Fibroblast of pulmonary artery (primary cell): ENCODE measurements at places on chromosomes 1 and 21.

GRCh38 chr1:186442651-186443375 is 18.1 kb downstream of the PDC start:
- DNase-seq, result peak; percentile 83

GRCh38 chr1:116433275-116434257 is 60.5 kb downstream of the ATP1A1 start:
- peak; percentile 21 for DNase-seq

GRCh38 chr1:180892272-180892671 is 20.4 kb upstream of the KIAA1614 start:
- DNase-seq, result no peak

- DNase-seq, result no peak
Observed at GRCh38 chr21:15279482-15279881, 214.7 kb upstream of the NRIP1 start.

GRCh38 chr1:193120604-193121166 is 1.1 kb upstream of the CDC73 start:
- no peak for DNase-seq

- peak; percentile 65 for DNase-seq
Observed at GRCh38 chr1:61358770-61359455, 276.6 kb downstream of the NFIA start.

DNA sequence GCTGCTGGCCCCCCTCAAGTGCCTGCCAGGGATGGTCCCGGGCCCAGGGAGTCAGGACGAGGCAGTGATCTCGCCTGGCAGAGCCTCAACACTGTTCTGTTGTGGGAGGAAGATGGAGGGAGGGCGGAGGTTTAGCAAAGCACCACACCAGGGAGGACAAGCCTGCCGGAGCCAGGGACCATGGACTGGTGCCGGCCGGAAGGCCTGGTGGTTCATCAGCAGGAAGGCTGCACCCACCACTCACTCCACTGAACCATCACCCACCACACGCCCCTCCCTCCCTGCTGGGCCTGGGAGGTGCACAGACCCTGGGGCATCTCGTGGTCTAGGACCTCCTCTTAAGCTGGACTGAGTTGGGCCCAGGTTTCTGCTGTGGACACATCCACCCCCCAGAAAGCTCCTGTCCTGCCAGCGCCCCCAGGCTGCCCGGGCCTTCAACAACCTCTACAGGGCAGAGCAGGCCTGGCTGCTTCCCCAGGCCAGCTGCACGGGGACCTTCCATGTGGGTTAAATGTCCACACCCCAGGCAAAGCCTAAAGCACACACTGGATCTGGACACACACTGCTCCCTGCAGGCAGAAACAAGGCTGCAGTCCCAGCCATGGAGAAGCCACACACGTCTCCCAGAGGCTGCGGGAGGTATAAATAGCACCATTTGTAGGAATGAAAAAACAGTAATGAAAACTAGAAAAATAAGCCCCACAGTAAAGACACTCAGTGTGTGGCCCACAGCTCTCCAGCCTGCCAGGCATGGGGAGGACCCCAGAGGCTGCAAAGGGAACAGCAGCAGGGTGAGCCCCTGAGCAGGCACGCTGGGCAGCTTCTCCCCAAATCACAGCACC is 10.4 kb upstream of the TMEM240 start:
- DNase-seq, result peak; percentile 52

DNA sequence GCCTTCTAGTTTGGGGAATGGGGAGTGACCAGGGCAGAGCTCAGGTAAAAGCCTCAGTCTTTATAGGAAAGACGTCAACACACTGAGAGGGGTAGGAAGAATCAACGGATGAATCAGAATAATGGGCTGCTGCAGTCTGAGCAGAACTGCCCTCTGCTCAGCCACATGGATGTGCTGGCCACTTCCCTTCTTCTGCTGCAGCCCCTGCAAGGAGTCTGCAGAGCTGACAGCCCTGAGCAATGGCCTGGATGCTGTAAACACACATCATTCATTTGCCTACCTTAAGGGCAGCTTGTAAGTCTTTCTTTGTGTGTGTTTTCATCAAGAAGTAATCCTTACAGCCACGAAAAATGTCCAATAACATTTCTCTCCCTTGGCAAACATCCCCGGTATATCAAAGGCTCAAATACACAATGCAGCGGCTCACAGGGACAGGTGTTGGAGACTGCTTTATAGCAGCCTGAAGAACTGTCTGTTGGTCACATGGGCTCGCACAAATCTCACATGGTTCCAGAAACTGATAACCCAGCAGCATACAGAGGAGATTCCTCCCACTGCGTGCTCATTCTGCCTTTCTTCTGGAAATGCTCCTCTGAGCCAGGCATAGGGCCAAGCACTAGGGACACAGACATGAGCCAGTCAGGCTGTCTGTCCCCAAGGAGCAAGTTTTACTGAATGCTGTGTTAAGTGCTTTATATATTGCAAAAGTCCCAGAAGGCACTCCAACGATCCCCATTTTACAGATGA is 110.1 kb downstream of the HMGB4 start:
- no peak for DNase-seq

DNA sequence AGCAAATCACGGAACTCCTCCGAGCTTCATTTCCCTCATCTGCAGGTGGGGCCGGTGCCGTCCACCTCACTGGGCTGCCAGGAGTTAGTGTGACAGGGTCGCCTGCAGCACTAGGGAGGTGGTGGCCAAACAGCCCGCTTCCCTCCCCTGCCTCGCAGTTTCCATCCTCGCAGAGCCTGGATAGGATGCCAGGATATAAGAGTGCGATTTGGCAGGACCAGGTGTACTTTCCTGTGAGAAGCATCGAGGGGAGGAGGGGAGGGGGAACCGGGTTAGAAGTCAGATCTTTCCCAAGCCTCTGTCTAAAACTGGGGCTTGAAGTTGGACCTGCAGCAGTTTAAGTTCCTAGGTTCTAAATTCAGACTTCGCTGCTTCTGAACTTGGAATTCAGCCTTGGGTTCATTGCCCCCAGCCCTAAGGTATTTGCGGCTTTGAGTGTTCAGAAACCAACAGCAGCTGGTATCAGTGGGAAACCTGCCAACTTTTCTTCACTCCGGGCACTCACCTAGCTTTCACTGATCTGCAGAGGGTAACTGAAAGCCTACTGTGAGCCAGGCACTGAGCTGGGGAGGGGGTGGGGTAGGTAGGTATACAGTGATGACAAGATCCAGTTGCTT is 1.7 kb upstream of the JUN start:
- DNase-seq, result peak; percentile 52

DNA sequence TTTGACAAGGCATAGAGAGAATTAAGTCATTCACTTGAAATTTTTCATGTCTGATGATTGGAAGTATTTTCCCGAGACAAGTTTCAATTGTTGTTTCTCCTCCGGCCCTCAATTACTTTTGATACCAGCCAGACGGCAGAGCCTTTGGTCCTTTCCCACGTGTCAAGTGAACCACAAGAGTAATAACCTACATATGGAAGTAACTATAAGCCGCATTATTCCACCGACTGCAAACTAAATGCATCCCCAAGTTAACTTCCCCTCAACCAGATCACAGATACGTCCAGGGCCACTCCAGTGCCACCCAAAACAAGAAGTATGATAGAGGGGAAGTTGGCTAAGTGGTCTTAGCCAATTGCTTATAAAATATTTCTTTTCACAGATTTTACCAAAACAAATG is 20.2 kb downstream of the COLGALT2 start:
- no peak for DNase-seq

GRCh38 chr1:214657299-214657698 is 54.3 kb downstream of the CENPF start:
- no peak for DNase-seq

GRCh38 chr1:51679435-51679834 is 62.5 kb downstream of the OSBPL9 start:
- DNase-seq, result peak; percentile 31

DNA sequence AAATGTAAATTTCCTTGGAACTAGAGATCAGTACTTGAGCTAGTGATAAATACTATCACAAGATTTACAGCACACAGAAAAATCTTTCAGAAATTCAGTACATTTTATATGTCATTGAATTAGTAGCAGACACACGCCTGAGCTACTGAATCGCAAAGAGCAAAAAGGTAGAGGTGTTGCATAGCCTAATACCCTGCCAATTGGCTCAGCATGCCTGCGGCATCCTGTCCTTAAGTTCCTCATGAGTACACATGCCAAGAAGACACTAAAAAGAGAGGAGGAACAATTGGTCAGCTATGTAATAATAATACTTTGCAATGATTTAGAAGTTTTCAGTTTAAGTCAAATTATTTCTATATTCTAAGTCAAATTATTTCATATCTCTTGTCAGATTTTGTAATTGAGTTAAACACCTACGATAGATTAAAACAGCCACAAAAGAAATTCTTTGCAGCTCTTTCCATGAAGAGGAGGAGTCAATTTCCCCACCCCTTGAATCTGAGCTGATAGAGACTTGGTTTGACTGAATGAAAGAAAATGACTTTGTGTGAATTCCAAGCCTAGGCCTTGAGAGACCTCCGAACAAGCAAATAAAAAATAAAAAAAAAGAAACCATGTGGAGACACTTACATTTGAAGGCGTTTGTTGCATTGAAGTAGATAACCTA is 36.2 kb upstream of the PKN2 start:
- DNase-seq, result no peak

GRCh38 chr1:67715819-67716218 is 30.8 kb downstream of the GADD45A start:
- DNase-seq, result no peak

GRCh38 chr1:159821171-159821867 is 5.4 kb upstream of the SLAMF8 start:
- no peak for DNase-seq

GRCh38 chr1:104231676-104232075 is 482.0 kb downstream of the AMY1C start:
- no peak for DNase-seq

DNA sequence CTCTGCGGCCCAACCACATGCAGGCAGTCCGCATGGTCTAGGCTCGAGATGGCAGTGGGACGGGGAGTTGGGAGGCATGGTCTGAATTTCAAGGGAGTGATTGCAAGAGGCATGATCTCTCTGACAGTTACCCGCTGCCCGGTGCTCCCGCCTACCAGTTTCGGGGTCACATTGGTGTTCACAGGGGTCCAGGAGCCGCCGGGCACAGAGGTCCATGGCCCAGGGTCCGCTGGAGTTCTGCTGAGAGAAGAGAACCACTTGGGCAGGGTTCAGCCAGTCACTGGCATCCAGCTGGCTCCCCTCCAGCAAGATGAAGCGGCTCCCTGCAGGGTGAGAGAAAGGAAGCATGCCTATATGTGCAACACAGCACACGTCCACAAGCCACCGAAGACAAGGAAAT is 141.3 kb downstream of the ASTN1 start:
- no peak for DNase-seq

DNA sequence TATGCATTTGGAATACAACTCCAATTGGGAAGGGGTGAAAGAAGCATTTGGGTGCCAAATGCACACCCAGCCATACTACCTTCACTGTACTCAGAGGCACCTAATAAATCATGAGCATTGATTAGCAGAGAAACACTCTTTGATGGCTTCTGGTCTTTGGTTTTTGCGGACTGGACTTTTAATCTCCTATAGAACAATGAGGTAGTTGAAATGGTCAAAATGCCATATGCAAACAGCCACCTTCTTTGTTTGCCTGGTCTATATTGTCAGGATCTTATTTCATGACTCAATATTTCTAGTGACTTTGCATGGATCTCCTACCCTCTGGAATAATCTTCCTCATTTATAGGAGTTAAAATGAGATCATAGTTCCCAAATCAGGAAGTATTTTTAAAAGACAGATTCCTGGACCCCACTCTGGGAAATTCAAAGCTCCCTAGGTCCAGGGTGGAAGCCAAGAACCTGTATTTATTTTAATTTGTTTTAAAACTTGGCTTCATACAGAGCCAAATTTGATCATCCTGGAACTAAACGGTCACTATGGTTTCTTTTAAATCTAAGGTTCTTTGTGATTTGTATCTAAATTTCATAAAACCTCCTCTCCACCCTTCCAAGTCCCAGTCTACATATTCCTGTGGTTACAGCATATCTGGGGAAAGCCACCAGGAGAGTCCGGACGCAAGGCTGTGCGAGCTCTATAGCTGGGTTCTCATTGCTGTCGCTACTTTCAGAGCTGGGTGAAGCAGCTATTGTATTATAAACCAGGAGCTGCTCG is 8.7 kb downstream of the FAM3B start:
- no peak for DNase-seq

DNA sequence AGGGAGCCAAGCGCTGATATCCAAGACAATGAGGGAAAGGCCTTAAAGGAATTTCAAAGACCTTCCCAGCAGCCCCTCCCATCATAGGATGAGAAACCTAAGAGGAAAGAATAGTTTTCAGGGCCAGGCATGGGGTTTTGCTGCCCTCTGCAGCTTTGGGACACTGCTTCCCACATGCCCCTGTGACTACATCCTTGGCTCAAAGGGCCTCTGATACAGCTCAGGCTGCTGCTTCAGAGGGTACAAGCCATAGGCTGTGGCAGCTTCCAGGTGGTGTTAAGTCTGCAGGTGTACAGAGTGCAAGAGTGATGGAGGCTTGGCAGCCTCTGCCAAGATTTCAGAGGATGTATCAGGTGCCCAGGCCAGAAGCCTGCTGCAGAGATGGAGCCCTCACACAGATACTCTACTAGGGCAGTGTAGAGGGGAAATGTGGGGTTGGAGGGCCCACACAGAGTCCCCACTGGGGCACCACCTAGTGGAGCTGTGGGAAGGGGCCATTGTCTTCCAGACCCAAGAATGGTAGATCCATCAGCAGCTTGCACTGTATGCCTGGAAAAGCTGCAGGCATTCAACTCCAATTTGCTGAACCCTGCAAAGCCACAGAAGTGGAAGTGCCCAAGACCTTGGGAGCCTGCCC is 125.8 kb downstream of the SLC45A1 start:
- DNase-seq, result peak; percentile 49

DNA sequence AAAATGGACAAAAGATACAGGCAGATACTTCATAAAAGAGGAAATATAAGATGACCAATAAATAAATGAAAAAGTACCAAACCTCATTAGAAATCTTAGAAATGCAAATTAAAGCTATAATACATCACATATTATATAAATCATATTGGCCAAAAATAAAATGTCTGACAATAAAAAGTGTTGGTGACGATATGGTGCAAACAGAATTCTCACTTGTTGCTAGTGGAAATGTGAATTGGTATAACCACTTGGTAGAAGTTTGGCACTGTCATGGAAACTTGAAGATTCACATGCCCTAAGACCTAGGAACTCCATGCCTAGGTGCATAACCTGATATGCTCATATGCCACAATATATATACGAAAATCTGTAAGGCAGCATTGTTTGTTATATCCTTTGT is 4.4 kb upstream of the TLR5 start:
- DNase-seq, result no peak

- DNase-seq, result no peak
Observed at GRCh38 chr1:27127419-27127818, 27.5 kb downstream of the SLC9A1 start.

- DNase-seq, result peak; percentile 74
Observed at GRCh38 chr1:91511386-91511785, 10.7 kb downstream of the CDC7 start.
